GDM1 (cell line): ENCODE measurements at places on chromosomes 6 and 20.

DNA sequence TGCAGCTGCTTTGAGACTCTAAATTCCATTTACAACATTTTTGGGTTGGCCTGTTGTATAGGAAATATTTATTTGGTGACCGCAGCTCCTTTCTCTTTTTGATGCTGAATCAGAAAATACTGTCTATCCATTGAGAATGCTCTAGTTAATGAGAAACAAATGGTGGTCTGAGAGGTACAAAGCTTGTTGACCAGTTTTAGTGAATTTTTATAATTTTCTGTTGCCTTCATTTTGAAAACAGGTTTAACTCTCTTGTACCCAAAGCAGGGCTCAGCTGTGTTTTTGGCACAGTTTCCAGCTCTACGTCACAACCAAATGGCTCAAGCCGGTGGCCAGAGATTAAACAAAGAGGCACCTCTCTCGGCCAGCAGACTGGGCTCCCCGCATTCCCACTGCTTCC lies 113.2 kb downstream of the FNDC1 start:
- no peak for DNase-seq

GRCh38 chr6:169316651-169317050 lies 63.0 kb upstream of the THBS2 start:
- DNase-seq, result no peak

GRCh38 chr6:125718109-125718508 lies 31.3 kb upstream of the HEY2 start:
- no peak for DNase-seq

GRCh38 chr6:130111031-130111430 lies 92.7 kb downstream of the L3MBTL3 start:
- no peak for DNase-seq

DNA sequence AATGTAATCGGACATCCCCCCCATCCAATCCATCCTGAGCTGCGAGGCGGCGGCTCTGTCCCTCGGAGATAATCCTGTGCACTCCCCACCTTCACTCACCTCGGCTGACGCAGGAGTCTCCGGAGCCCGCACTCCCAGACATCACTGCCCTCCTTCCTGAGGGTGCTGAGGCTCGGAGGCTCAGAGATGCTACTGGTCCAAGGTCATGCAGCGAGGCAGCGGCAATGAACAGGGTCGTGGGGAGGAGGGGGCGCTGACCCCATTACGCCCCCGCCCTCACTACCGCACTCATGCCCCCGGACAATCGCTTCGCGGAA lies 485 bp downstream of the ADISSP start:
- no peak for DNase-seq

DNA sequence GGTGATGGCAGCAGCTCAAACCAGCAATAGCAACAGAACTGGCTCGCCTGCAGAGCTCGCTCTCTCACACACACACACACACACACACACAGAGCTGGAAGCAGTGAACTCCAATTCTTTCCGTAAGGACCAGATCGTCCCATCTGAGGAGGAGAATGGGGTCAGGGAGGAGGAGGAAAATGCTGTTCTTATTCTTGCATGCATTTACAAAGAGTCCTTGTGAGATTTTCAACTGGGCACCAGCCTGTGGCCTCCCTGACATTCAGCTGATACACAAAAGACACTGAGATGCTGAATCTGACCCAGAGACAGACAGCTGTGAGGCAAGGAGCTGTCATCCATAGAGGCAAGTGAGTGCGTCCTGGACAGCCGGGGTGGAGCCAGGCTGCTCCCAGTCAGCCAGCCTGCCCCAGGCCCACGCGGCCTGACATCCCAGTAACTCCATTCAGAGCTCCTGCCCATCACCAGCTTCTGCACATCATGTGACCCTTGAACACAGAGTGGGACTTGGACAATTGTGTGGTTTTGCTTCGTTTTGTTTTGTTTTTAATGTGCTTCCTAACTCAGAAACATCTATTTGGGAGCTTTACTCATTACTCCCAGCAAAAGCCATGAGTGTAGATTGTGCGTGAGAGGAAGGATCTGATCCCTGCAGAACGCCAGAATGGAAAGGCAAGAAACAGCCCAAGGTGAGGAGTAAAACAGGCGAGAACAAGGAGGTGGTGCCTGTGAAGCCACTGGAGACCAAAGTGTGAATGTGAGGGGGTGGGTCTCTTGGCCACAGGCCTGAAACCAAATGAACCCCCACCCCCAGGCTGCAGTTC lies 2.1 kb downstream of the SERPINB9 start:
- no peak for DNase-seq

- no peak for DNase-seq
These were observed 106.5 kb downstream of the ARID1B start for GRCh38 chr6:156883497-156884252.

DNA sequence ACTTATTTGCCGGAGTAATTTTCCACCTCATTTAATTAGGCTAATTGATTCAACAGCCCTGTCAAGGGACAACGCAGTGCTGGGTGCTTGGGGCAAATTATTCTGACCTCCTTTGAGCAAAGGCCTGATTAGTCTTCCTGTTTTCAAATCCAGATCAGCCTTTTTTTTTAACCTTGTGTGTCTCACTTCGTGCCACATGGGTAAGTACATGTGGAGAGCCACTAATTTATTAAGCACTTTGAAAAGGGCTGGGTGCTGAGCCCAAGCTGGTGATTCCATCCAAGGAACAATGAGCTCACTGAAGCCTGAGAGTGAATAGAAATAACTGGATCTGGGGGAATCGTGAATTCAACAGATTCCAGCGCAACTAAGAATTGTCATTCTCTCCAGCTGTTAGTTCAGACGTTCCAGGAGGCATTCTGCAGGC lies 229.3 kb downstream of the CLIC5 start:
- no peak for DNase-seq

DNA sequence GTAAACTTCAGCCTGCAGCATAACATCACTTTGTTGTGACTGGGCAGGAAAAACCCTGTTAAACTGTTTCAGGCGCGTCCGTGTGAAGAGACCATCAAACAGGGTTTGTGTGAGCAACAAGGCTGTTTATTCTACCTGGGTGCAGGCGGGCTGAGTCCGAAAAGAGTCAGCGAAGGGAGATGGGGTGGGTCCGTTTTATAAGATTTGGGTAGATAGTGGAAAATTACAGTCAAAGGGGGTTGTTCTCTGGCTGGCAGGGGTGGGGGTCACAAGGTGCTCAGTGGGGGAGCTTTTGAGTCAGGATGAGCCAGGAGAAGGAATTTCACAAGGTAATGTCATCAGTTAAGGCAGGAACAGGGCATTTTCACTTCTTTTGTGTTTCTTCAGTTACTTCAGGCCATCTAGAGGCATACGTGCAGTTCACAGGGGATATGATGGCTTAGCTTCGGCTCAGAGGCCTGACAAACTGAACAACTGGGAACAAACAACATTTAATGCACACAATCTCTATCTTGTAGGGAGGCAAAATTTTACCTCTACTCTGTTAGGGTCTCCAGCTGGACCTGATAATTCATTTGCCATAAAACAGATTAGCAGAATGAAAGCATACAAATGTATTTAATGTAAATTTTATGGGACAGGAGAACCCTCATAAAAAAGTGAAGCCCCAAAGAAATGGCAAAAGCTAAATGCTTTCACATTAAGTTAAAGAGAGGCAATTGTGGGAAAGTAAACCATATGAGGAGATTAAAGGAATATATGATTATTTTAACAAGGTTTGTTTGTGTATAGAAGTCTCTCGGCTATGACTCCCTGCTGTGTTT lies 58.3 kb upstream of the HFE start:
- DNase-seq, result no peak
